GF-D8 (cell line): ENCODE measurements at places on chromosomes 2 and 18.

- peak; percentile 50 for DNase-seq
Measured at GRCh38 chr18:13530879-13531387, 195.4 kb downstream of the FAM210A start.

GRCh38 chr18:13680612-13681011 lies 45.7 kb downstream of the FAM210A start:
- no peak for DNase-seq

GRCh38 chr2:23904215-23904614 lies 22.7 kb downstream of the ATAD2B start:
- no peak for DNase-seq

GRCh38 chr2:65834771-65835475 lies 402.5 kb upstream of the SPRED2 start:
- no peak for DNase-seq

DNA sequence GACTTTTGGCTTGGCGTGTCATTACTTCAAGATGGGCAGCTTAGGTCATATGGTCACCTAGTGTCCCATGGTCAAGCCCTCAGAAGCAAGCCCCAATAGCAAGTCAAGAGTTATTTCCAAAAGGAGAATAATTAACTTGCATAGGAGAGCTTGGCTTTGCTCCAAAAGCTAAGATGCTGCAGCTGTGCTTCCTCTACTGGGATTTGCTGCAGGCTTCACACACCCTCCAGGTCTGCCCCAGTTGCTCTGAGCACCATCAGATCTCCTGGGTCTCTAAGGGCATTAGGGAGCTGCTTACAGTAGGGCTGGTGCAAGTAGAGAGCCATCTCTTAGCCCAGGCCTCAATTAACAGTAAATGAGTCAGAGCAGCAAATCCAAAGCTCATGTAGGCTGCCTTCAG lies 46.6 kb downstream of the THUMPD2 start:
- no peak for DNase-seq

DNA sequence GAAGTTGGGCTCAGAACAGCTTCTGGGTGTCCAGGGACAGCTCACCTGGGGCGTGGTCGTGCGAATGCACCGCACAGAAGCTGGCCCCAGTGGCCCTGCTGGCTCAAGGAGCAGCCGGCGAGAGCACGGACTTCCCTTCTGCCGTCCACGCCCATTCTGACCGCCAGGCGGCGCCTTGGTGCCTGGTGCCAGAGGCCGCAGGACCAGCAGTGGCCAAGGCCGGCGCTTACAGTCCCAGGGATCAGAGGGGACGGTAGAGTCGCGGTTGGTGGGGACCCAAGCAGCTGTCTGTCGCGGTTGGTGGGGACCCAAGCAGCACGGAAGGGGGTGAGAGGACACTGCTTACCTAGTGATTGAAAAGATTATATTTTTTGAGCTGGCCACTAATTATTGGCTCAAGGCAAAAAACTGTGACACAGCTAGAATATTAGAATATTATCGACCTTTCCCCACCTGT lies 25.7 kb downstream of the NPPC start:
- no peak for DNase-seq

GRCh38 chr2:7766088-7766722 lies 849.0 kb downstream of the RNF144A start:
- no peak for DNase-seq

DNA sequence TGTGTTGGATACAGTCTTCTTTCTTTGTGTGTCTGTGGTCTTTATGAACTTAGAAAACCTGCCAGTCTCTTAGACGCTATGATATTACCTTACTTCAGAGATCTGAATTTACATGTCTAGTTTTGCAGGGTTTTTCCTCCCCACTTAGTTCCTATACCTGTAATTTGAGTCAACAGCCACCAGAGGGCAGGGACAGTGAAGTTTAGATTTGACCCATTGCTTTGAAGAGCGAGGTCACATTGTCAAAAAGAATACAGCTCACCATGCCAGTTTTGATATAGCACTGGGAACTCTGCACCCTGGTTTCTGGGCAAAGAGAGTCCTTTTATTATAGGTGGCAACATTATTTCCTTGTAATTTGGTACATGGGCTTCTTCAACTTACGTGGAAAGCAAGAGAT lies 102.3 kb downstream of the MAPK4 start:
- DNase-seq = no peak

DNA sequence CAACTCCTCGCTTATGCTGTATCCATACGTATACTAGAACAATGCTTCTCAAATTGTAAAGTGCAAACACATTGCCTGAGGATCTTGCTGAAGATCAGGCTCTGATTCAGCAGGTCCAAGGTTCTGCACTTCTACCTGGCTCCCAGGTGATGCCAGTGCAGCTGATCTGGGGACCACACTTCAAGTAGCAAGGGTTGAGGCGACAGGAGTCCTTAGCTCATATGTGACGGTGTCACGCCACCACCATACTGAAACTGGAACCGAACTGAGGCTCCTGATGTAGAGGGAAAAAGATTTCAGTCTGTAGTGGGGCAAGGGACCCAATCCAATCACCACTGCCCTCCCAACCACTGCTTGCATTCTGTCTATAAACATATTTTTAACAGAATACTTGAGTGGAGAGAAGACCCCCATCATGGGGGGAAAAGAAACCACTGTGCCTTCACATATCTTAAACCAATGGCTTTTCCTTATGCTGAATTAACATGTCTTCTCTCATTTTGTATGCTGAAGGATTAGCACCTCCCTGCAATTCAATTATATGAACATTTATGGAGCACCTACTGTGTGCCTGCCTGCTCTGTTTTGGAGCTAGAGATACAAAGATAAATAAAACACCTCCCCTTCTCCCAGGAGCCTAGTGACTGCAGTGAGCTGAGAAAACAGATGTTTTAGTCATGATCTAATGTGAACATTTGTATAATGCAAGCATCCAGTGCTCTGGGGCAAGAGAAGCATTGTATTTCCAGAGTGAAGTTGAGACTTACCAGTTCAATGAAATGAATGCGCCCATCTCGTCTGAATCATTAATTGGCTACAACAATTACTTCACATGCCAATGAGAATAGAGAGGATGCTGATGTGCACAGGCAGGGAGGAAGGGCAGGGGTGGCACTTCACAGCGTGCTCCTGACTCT lies 6.6 kb upstream of the ASAP2 start:
- DNase-seq = no peak

GRCh38 chr2:95390272-95390880 lies 12.1 kb upstream of the FAHD2A start:
- no peak for DNase-seq

GRCh38 chr2:240187989-240188590 lies 47.6 kb upstream of the OTOS start:
- DNase-seq = no peak

DNA sequence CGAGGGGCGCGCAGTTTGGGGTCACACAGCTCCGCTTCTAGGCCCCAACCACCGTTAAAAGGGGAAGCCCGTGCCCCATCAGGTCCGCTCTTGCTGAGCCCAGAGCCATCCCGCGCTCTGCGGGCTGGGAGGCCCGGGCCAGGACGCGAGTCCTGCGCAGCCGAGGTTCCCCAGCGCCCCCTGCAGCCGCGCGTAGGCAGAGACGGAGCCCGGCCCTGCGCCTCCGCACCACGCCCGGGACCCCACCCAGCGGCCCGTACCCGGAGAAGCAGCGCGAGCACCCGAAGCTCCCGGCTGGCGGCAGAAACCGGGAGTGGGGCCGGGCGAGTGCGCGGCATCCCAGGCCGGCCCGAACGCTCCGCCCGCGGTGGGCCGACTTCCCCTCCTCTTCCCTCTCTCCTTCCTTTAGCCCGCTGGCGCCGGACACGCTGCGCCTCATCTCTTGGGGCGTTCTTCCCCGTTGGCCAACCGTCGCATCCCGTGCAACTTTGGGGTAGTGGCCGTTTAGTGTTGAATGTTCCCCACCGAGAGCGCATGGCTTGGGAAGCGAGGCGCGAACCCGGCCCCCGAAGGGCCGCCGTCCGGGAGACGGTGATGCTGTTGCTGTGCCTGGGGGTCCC lies at the start of gene ITGA4:
TSS of gene ITGA4 (plus strand) at position 266 of the 620 bp plus-strand sequence. CDS start at position 535, 269 bp downstream.
- peak; percentile 54 for DNase-seq
